Stimulated activated CD4-positive, alpha-beta T cell treated with anti-CD3 and anti-CD28 coated beads, Interleukin-15, amount 100 ng/mL, for 1 hour (primary cell): ENCODE measurements at places on chromosomes 5 and 9.

DNA sequence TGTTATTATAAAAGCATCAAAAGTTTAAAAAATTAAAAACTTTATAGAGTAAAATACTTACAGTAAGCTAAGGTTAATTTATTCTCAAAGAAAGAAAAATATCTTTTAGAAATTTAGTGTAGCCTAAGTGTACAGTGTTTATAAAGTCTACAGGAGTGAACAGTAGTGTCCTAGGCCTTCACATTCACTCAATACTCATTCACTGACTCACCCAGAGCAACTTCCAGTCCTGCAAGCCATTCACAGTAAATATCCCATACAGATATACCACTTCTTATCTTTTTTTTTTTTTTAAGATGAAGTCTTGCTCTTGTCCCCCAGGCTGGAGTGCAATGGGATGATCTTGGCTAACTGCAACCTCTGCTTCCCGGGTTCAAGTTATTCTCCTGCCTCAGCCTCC lies 73.1 kb upstream of the FST start:
- no peak for DNase-seq

- DNase-seq = no peak
Measured at GRCh38 chr5:57431759-57432158, 50.9 kb downstream of the ACTBL2 start.

DNA sequence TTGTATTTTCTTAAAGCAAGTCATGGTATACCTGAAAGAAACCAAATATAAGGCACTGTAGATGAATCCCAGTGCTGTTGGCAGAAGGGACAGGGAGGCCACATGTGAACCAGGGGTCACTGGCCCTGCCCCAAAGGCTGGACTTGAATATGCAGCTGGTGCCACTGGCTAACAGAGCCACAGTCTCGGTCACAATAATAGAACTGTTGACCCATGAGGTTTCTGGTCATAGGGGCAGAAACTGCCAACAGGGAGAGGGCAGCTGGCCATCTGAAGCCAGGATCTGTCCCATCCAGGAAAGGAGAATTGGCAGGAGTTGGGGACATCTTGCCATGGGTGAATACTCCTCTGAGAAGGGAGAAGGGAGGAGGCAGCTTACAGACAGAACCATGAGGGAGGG lies 31.9 kb downstream of the PALM2AKAP2 start:
- no peak for DNase-seq

DNA sequence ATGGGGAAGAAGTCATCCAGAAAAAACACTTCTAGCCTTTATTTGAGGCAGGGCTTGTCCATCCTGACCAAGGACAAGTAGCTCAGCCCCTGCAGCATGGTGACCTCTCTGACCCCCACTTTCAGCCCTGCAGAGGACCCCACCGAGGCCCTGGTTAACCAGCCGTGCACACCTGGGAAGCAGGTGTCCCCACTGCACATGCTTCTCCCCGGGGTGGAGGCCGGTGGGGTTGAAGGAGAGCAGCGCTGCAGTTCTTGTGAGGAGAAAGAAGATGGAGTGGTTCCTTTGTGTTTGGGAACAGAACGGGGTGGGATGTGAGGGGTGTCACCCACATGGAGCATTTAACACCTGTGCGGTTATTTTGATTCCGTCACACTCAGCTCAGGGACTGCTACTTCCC lies 21.1 kb upstream of the ZBTB34 start:
- DNase-seq = no peak

GRCh38 chr9:76567086-76567485 lies 108.1 kb downstream of the GCNT1 start:
- DNase-seq = no peak

DNA sequence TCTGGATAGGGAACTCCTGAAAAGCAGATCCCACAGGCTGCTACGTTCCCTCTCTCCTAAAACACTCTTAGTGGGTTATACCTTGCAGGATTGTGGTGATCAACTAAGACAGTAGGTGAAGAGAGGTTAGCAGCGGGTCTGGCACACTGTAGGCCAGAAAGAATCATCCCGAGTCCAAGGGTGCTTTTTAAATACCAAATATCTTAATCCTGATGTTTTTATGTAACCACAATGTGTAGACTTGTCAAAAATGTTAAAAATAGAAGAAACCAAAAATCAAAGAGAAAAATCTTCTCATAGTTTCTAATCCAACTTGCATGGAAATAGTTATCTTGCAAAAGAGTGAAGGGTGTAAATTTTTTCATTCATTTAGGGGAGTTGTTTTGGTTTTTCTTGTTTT lies 52.3 kb upstream of the IFNK start:
- no peak for DNase-seq
